ENCODE measurements at places on chromosomes 16 and 17. TPM values are rescaled to one million over a fixed set of nuclear protein-coding genes. Genes with fewer than 3 reads are reported as not detected.

Gene SULT1A2
- 0.07 TPM for total RNA-seq

Gene MPV17L
- total RNA-seq = 4.4 TPM

Gene CD7
- not detected for total RNA-seq

Gene TNK1
- 1.3 TPM for total RNA-seq

Gene FTO
- total RNA-seq = 22.4 TPM

Gene KIF18B
- 39.3 TPM for total RNA-seq

Gene CHAD
- total RNA-seq = not detected

Gene CCDC200
- not detected for total RNA-seq

Gene CHST6
- total RNA-seq = 0.13 TPM

Gene NUDT7
- 7.1 TPM for total RNA-seq
